Right ventricle myocardium inferior (tissue), 1 donor: ENCODE measurements at places on chromosomes 1 and 21.
A peak's percentile ranks its signal among the peaks of the same experiment; 100 is the strongest.

DNA sequence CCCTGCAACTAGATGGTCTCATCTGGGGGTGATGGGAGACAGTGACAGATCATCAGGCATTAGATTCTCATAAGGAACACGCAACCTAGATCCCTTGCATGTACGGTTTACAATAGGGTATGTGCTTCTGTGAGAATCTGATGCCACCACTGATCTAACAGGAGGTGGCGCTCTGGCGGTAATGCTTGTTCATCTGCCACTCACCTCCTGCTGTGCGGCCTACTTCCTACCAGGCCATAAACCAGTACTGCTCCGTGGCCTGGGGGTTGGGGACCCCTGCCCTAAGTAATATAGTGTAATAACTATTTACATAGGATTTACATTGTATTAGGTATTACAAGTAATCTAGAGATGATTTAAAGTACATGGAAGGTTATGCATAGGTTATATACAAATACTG, 134.9 kb downstream of the CLEC20A start:
- DNase-seq: peak; percentile 52

- DNase-seq: peak; percentile 81
Observed at GRCh38 chr1:184387476-184388318, 868 bp downstream of the C1orf21 start.

GRCh38 chr1:171922999-171923398, 81.7 kb downstream of the DNM3 start:
- DNase-seq: no peak

GRCh38 chr21:34131586-34131985, 58.2 kb downstream of the MRPS6 start:
- DNase-seq: no peak

DNA sequence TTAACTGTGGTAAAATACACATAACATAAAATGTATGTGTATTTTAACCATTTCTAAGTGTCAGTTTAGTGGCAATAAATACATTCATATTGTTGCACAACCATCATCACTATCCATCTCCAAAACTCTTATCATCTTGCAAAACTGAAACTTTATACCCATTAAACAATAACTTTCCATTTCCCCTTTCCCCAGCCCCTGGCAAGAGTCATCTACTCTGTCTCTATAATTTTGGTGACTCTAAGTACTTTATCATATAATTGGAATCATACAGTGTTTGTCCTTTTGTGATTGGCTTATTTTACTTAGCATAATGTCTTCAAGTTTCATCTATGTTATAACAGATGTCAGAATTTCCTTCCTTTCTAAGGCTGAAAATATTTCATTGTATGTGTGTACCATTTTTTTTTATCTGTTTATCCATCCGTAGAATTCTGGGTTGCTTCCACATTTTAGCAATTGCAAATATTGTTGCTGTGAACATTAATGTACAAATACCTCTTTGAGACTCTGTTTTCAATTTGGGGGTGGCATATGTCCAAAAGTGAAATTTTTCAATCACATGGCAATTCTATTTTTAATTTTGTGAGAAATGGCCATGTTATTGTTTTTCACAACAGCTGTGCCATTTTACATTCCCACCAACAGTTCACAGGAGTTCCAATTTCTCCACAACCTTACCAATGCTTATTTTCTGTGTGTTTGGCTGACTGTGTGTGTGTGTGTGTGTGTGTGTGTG, 153.9 kb upstream of the GORAB start:
- DNase-seq: no peak

DNA sequence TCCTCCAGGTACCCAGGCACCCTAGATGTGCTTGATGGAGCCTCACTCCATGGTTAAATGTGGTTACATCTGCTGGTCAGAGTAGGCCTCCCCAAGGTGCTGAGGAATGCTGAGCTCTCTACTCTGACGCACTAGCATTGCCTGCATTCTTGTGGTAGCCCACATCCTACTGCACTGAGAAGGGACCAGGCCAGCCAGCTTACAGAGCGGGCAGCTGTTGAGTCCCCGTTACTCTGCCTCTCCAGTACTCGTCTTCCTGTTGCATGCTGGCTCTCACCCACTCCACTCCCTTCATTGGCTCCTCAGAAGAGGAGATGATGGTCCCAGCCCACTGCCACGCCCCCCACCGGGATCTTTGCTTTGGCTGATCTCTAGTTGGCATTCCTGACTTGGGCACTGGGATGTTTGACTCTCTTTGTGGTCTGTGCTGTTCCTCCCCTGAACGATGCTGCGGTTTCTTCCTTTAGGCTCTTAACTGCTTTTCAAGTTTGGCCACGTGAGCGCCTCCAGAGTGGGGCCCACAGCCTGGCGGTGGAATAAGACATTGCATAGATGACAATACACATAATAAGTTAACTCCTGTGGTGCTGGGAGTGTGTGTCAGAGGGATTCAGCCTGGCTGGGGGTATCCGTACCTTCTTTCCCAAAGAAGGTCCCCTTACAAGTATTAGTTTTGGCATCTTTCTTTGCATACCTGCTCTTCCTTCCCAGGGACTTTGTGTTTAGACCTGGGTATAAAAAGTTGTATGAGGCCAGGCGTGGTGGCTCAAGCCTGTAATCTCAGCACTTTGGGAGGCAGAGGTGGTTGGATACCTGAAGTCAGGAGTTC, 18.6 kb downstream of the AZIN2 start:
- no peak for DNase-seq

GRCh38 chr21:45655124-45655523, 11.6 kb downstream of the PCBP3 start:
- DNase-seq: no peak

DNA sequence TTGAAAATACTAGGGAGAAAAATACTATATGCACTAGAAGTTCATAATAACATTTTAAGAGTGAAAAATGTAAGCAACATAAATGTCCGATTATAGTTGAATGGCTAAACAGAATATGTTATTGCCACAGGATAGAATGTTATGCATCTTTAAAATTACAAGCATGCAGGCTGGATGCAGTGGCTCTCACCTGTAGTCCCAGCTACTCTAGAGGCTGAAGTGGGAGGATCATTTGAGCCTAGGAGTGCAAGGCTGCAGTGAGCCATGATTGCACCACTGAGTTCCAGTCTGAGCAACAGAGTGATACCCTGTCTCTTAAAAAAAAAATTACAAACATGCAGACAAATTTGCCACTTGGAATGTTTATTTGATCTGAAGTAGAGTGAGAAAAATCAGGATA, 3.0 kb upstream of the BATF3 start:
- no peak for DNase-seq

- no peak for DNase-seq
Observed at GRCh38 chr1:151801310-151801820, 3.9 kb downstream of the LINGO4 start.

DNA sequence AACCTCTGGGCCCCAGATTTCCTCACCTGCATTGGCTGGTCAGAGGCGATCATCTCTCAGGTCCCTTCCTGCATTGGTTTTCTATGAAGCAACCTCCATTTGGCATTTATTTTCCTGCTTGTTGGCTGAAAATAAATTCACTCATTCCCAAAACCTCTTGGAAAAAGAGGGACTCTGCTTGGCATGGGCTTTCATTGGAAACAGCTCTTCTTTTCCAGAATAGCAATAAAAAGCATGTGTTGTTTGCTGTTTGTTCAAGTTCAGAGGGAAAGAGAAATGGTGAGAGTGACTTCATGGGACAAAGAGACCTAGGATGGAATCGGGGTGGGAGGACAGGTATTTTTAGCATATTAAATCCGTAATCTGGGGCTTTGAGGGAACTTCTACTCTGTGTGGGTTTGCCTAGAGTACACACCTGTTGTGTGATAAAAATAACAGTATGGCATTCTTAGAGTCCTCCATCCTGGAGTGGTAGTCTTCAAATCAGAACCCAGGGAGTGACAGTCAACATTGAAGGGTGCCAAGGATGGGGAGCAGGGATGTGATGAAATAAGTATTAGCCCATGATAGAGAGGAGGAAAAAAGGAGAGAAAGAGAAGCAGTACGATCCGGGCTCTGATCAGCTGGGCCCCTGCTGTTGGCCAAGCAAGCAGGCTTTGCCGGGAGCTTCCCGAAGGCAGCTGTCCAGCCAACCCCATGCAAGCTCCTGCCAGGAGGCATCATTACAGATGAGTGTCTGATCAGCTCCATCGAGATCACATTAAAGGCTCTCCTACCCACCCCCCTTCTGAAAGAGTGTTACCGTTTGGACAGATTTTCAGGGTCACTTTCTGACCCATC, 131.9 kb upstream of the NFIA start:
- no peak for DNase-seq
